Endodermal cell (in vitro differentiated cells): ENCODE measurements at places on chromosomes 16 and 17.

GRCh38 chr16:1834096-1834495, 7.1 kb downstream of the FAHD1 start:
- DNase-seq, result no peak

DNA sequence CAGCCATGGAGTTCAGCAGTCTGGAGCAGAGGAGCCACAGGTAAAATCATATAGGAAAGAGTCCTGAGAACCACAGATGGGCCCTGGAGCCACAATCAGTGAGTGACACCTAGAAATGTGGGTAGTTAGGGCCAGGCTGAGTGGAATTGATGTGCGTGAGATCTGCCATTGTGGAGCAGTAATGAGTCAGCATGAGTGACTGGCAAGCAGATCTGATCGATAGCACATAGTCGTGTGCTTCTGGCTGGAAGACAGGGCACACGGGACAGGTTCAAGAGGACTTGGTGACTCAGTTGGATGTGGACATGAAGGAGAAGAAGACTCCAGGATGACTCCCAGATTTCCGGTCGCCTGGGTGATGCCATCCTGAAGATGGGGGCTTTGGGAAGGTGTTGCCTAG, 12.3 kb downstream of the ADORA2B start:
- DNase-seq, result peak; percentile 44

GRCh38 chr17:78432226-78433012, 54.0 kb downstream of the PGS1 start:
- no peak for DNase-seq

DNA sequence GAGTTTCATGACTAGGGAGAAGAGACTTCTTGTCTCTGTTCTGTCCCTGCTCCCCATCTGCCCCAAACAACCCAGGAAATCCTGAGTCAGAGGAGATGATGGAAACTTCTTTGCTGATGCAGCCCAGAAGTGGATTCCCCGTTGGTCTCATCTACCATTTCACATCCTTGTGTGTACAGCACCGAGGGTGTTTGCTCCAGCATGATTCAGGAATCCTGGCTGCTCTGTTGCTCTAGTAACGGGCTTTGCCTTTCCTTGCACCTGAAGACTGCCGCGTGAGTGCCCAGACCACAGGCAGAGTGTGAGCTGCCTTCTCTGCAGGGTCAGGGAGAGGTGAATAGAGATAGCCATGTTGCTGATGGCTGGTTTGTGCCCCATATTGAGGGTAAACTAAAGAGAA, 408.4 kb downstream of the CPPED1 start:
- no peak for DNase-seq
